ENCODE measurements at places on chromosomes 6 and 20.

GRCh38 chr20:6806275-6806674, 38.8 kb downstream of the BMP2 start:
- no peak for DNase-seq

DNA sequence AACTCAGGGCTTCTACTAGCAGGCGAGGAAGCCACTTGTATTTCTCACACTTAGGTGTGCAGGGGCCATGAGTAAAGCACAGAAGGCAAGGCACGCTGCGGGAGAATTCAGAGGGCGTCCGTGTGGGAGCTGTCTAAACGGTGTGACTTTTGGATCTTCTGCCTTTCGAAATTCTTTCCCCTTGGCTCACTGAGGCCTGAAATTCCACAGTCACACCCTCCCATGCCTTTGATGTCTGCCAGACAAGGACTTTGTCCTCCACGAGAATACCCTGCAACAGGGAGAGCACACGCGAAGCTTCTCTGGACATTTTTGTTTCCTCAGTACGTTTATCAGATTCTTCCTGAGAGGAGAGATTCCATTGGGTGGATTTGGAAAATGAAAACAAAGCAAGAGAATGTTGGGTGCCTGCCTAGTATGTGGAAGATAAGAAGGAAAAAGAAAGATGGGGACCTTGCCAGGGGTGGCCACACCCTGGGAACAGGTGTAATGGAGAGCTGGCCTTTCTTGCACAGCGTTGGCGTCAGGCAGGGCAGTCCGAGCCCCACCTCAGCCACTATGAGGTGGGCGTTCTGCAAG, 235.7 kb downstream of the MYLK4 start:
- no peak for DNase-seq

DNA sequence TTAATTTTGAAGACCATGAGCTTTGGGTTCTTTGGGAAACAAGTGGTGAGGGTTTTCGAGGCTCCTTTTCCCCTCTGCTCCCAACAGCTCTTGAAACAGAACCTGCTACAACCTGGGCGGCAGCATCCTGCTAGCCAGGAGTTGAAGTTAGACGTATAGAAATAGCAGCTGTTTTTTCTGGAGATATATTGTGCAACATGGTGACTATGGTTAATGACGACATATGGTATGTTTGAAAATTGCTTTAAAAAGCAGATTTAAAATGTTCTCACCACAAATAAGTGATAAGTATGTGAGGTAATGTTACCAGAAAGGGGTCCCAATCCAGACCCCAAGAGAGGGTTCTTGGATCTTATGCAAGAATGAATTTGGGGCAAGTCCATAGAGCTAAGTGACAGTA, 138.9 kb downstream of the PDE7B start:
- DNase-seq = no peak

GRCh38 chr6:44699082-44699481, 311.6 kb downstream of the CDC5L start:
- no peak for DNase-seq

DNA sequence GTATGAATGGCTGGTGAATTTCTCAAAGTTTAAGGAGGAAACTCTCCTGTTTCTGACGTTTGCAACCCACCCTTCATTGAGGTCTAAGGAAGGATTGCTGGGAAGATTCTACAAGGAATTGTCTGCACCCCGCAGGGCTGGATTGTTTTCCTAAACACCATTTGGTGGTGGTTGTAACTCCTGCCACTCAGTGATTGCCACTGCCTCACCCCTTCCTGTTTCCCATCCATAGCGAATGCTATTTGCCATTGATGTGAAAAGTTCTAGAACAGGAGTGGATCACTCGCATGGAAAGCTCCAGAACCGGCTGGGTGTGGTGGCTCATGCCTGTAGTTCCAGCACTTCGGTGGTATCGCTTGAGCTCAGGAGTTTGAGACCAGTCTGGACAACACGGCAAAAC, 8.7 kb upstream of the DSP start:
- no peak for DNase-seq

GRCh38 chr20:10984913-10985312, 311.1 kb upstream of the JAG1 start:
- no peak for DNase-seq

DNA sequence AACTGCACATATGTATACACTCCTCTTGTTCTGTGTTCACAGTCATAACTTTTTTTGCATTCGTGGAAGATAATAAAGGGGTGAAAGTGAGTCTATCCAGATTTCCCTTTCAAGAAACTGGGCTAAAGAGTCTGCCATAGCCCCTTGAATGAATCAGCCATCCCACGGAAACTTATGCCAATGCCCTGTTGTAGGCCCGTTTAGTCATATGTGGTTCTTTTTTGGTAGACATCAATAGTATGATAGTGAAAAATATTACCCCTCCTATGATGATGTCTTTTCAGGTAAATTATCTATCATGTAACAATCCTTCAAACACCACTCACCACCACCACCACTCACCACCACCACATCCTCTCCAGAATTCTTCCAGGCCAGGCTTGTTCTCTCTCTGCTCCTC, 99.9 kb upstream of the MYLIP start:
- DNase-seq = no peak

- DNase-seq = no peak
Measured at GRCh38 chr20:1832634-1833033, 62.6 kb upstream of the SIRPA start.

DNA sequence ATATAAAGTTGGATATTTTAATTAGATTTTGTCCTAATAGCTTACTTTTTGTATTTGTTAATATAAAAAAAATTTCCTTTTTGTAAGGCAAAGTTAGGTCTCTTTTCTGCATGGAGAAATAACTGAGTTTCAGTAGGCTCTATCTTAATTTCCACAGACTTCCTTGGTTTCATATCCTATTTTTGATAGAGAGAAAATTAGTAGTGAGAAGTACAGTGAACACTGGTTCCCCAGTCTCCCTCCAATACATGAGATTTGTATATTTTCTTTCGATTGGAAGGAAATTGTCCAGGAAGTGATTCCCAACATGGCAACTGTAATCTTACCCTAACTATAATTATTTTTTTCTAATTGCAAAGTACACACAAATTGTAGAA, 26.4 kb downstream of the TRIM27 start:
- no peak for DNase-seq

DNA sequence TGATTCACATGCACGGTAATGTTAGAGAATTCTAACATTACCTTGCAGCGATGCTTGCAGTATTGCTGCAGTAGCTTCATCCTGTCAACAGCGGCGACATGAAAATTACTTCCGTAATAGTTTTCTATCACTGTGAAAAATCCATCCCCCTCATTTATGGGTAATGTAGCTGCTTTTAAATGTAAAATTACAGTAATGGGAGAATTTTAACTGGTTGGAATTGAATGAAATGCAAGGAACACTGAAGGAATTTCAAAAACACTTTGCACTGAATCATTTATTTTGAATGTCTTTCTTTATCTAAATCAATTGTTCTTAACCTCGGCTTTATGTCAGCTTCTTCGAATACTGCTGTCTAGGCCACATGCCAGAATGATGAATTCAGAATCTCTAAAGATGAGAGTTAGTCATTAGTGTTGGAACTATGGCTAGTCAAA, 102.4 kb upstream of the HIVEP1 start:
- no peak for DNase-seq

DNA sequence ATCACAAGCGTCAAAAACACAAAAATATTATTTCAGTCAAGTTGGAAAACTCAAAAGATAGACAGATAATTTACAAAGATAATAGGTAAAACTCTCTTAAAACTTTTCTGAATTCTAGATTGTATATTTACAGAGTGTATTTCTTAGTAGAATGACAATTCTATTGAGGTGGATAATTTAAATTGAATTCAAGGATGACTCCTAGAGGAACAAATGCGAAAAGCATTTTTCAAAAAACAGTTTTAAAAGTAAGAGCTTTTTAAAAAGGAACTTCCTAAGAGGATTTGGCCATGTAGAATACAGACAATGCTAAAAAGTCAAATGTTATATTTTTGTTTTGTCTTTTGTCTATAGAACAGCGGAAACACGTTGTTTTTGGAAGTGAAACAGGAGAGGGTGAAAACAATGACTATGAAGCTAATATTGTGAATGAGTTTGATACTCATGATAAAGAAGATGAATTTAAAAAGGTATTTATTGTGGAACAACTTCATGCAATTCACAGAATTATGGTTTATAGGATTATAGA, 90.1 kb downstream of the DNAH8 start:
- DNase-seq = no peak
